ENCODE measurements at places on chromosomes 1 and 21.

GRCh38 chr1:19785660-19786059, 14.1 kb downstream of the TMCO4 start:
- DNase-seq: no peak

- no peak for DNase-seq
These were observed 227.0 kb downstream of the PBX1 start for GRCh38 chr1:164785841-164786534.

GRCh38 chr1:182110635-182111034, 49.1 kb upstream of the ZNF648 start:
- no peak for DNase-seq

DNA sequence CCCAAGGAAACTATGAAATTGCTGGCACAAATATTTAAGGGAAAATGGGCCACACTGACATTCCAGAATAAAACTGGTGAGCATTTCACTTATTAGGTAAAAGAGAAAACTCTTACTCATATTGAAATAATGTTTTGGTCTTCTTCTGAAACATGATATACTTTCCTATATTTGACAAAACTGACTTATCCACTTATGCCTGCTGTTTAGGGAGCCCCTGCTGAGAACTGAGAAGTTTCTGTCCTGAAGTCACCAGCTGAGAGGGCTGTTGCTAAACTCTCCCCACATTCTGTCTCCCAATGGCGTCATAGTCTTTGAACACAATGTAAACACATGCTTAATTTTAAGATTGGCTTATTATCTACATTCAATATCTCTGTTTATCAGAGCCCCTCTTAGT, 46.8 kb upstream of the ZC3H11B start:
- DNase-seq: peak; percentile 18

GRCh38 chr1:204126956-204127355, 24.9 kb downstream of the ETNK2 start:
- no peak for DNase-seq

GRCh38 chr1:44217809-44218410, 4.6 kb downstream of the DMAP1 start:
- DNase-seq: peak; percentile 72

DNA sequence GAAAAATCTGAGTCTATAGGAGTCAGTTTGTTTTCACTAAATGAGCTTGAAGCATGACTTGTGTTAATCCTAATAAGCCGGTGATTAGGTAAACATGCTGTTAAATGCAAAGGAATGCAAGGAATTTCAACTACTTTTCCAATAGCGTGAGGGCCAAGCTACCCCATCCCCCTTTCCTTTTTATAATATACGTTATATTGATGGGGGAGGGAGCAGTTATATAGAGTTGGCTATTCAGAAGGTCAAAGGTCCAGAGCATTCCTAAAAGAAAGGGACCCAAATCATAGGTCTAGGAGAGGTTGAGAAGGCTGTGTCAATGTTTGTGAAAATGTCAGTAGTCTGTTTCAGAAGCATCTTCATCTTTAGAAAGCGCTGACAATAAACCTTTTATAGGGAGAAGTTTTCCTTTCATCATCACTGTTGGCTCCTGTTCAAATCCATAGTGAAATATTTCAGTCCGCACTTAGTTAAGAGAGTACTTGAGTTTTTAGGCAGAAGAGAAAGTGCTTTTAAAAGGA, 3.8 kb downstream of the CCN1 start:
- DNase-seq: no peak

GRCh38 chr1:164583835-164584539, 25.0 kb downstream of the PBX1 start:
- DNase-seq: no peak

- no peak for DNase-seq
These were observed 48.6 kb upstream of the ZNHIT6 start for GRCh38 chr1:85756864-85757263.

DNA sequence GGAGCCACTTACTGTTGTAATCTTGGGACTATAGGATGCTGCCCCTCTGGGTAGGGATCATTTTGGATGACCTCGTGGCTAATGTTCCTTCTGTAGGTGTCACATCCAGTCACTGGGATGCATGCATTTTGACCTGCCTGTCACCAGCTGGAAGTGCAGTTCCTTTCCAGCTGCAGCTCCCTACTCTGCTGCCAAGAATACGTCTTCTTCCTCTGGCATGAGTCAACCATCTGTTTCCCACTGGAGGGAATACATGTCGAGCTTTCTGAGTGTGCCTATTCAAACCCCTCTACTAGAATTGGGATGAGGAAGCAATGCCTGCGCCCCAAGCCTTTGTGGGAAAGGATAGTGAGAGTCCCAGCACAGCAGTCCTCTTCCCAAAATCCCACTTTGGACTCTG, 415.5 kb upstream of the ADAMTS5 start:
- DNase-seq: no peak

DNA sequence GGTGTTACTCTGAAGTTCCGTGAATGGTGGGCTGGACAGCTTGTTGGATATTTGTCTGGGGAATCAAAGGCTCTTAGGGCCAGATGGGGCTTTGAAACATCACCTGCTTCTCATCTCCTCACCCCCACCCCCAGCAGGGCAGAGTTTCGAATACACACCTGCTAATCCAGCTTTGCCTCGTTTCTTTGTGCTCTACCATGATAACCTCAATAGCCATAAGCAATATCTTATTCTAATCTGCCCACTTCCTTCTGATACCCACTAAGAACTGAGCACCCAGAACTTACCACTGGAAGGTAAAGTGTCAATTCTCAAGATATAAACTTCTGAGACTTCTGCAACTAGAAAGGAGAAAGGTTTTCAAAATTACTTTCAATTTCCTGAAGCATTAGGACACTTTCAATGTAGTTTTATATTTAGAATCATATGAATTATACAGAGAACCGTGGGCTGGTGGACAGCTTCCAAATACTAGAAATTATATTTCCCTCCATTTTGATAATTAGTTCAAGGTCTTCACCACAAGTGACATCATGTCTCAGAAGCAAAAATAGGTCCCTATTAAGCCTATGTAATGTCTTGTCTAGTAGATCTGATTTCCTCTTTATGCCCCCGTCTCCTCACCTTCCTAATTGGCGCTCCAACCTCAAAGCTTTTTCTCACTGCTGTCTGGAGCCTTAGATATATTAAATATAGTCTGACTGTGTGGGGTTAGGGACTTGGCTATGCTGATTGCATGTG, 64.4 kb upstream of the NEK2 start:
- peak; percentile 8 for DNase-seq

GRCh38 chr1:65629788-65630187, 162.9 kb upstream of the PDE4B start:
- DNase-seq: no peak

- peak; percentile 23 for DNase-seq
These were observed 32.3 kb downstream of the ERRFI1 start for GRCh38 chr1:7993593-7994479.

- no peak for DNase-seq
These were observed at the start of gene PADI1 for GRCh38 chr1:17204546-17205440. Gene PADI1, plus strand, starts transcription at chr1:17205128. Its CDS starts 90 bp downstream, at chr1:17205218.

DNA sequence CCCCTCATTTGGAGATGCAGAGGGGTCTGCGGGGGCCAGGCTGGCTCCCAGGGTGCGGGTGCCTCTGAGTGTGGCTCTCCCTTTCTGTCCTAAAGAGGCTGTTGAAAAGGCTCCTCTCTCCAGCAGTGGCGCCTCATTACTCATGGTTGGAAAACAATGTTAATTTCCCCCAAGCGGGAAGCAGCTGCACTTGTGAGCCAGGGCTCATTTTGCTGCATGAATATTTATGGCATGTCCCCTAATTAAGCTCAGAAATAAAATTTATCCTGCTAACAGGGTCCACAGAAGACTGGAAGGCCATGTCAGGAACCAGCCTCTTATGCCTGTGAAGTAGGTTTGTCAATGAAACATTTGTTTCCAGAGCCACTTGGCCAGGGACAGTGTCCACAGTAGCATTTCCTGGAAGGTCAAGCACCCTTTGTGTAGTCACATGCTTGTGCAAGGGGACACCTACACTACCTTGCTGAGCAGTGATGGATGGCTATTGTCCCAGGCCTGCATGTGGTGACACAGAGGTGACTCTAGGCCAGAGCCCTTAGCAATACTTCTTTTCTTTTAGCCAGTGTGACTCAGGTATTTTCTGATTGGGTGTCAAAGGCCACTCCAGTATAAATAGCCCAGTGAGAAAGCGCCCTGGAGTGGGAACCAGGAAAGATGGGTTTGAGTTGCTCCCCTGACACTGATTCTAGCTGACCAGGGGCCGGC, 259.0 kb downstream of the FOXD2 start:
- DNase-seq: no peak

Data from activated CD4-positive, alpha-beta T cell treated with anti-CD3 and anti-CD28 coated beads, Interleukin-2, amount 50 U/mL, for 16 hours (primary cell).